Stimulated activated CD4-positive, alpha-beta T cell treated with anti-CD3 and anti-CD28 coated beads, Interleukin-1b, Interleukin-23, amount 100 ng/mL, for 24 hours (primary cell): ENCODE measurements at places on chromosomes 11 and 22.

GRCh38 chr11:105884436-105884835 is 137.6 kb downstream of the MSANTD4 start:
- DNase-seq = no peak

DNA sequence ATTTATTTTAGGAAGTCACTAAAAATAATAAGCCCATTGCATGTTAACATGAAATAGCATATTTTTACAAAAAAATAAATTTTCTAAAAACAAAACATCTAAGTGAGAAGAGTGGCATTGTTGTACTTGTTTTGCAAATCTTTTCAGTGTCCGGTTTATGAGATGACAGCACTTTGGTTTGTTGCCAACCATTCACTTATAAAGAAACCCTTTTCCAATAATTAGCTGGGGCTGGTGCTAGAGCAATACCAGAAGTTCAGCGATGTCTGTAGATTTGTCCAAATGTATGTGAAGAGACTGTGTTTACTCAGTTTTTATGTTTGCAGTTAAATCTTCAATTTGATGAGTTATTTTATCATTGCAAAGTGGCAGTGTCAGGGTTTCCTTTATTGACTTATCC is 22.1 kb upstream of the KRTAP5-7 start:
- no peak for DNase-seq

- DNase-seq = no peak
Measured at GRCh38 chr22:23649071-23649501, 17.0 kb upstream of the DRICH1 start.

DNA sequence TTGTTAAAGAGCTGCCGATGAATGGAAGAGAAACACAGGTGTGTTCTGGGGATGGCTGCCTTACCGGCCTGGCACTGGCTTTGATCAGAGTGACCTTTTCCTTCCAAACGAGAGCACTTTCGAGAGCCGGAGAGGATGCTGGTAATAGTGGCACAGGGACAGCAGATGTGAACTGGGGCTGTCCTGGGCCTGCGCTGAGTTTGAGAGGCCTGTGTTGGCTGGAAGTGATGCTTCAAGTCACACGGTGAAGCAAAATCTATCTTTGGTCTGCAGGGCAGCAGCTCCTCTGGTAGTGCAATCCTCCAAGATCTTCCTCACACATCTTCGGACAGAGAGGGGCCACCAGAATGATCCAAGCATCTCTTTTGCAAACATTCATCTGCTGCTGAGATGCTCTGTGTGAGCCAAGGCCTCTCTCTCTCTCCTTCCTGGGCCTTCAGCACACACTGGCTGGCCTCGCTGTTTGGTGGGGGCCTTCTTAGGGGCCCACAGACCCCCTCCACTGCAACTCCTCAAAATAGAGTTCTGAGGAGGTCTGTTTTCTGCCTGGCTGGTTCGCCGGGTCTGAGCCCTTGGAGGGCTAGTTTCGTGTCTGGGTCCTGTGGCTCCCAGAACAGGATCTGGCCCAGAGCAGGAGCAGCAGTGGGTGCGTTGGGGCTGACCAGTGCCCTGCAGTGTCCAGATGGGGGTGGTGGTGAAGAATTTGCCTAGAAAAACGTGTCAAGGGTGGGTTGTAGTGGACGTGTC is 6.4 kb downstream of the MPPED1 start:
- no peak for DNase-seq

DNA sequence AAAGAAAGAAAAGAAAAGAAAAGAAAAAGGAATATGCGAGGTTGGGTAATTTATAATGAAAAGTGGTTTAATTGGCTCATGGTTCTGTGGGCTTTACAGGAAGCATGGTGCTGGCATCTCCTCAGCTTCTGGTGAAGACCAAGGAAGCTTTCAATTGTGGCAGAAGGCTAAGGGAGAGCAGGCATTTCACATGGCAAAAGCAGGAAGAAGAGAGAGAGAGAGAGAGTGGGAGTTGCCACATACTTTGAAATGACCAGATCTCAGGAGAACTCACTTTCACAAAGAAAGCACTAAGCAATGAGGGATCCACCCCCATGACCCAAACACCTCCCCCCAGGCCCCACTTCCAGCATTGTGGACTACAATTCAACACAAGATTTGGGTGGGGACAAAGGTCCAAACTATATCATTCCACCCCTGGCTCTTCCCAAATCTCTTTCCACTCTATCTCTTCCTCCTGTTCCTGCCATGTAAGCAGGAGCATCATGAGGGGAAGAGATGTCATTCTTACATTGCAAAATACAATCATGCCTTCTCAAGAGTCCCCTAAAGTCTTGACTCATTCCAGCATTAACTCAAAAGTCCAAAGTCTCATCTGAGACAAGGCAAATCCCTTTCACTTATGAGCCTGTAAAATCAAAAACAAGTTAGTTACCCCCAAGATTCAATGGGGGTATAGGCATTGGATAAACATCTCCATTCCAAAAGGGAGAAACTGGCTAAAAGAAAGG is 38.9 kb downstream of the LINC01488 start:
- no peak for DNase-seq

GRCh38 chr11:95592471-95592870 is 197.1 kb downstream of the FAM76B start:
- no peak for DNase-seq

- DNase-seq = no peak
Measured at GRCh38 chr11:130528298-130529261, 80.1 kb downstream of the ADAMTS15 start.

DNA sequence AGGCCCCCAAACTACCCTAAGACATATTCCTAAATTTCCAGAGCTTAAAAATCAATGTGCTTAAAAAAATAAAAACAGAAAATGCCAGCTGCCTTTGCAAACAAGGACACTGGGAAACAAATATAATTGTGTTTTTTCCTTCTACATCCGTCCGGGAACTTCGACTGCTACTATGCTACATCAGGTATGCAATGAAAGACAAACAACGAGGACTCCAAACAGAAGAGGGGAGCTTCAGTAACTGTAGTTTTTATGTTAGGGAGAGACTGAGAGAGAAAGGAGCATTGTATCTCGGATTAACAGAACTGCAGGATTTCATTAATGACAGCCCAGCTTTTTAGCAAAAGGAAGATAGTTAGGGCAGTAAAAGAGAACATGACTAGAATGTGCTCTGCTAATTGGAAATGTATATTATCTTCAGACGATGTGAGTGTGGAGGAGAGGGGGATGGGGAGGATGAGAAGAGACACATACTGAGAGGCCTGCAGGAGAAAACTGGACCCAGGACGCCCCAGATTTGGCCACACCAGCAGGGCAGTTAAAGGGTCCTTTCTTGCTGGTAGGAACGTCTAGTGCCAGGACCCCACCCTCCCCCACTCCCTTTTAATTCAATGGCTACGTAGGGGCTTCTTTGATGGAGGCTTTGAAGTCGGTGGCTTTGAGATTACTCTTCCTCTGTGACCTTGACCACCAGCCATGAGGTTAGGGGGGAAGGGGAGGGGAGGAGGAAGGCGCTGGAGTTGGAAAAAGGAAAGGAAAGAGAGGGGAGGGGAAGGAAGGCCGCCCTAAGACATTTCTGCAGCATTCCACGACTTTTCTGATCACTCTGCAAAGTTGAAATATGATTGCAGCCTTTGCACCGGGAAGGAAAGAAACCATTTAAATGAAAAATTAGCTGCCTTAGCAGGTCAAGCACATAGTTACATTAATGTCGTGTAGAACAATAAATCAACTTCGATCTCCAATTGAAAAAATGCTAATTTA is 187.1 kb downstream of the BLID start:
- no peak for DNase-seq

DNA sequence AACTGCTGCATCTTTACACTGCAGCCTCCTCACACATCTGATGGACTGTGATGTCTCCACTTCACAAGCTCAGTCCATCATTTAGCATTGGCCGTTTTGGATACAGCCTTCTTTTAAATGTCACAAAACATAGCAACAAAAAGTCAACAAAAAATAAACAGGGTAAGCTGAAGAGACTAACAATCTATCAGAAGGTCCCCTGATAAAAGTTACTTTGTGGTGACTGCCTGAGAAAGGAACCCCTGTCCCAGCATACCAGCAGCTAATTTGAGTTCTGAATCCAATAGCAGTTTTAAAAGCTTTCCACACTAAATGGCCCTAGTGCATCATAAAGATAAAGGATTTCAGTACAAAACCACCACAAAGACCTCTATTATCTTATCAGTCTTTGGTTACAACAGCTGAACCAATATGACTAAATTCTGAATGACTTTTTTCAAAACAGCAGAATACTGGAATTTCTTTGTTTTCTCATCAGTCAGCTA is 162.4 kb downstream of the SOX6 start:
- no peak for DNase-seq

- no peak for DNase-seq
Measured at GRCh38 chr11:118913411-118914125, 12.2 kb downstream of the BCL9L start.

GRCh38 chr11:19524171-19524671 is 188.4 kb upstream of the NAV2 start:
- no peak for DNase-seq

DNA sequence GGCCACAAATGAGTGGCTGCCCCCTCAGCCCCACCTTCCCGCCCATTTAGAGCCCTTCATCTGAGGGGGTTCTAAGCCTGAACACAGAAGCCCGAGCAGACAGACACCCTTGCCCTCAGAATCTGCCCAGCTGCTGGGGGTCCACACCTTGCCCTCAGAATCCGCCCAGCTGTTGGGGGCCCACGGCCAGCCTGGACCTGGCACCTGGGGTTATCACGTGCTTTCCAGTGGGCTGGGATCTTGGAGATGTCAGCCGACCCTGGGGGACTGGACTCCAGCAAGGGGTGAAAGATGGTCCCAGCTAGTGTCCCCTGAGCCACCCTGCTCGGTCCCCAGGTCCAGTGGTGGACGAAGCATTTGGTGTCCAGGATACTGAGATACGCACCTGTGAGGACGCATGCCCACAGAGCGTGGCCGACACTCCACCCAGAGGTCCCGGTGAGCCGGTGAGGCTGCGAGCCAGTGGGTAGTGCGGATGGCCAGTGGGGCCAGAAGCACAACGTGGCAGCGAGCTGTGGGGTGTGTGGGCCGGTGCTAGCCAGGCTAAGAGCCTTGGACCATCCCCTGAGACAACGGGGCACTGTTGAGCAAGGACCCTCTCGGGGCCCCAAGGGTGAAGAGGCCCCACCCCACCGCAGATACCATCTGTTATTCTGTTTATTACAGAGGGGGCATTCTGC is 3.1 kb upstream of the CTSD start:
- DNase-seq = no peak

DNA sequence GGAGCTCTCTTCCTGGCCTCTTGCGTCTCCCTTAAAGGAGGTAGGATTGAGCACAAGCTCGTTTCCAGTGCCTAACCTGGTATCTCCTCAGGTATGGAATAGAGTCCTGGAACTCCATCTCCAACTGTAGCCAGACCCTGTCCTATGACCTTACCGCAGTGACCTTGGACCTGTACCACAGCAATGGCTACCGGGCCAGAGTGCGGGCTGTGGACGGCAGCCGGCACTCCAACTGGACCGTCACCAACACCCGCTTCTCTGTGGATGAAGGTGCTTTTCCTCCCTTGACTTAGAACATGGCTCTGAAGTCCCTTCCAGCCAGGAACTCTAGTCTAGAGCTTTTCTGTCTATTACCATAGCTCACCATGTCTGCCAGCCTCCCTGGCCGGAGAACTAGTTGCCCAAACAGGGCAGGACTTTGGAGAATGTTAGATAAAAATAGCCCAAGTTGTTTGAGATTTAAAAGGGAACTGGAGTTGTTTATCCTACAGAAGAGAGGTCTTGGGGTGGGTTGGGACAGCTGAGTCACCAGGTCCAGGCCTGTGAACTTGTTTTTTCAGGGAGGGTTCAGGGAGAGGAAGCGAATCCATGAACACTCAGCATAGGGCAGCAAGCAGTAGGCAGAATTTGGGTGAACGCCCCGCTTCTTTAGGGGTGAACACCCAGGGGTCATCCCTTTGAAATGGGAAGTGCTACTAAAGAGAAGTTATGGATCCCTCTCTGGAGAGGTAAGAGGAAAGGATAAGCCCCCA is 3.3 kb downstream of the IL10RA start:
- DNase-seq = no peak

- DNase-seq = peak; percentile 85
Measured at GRCh38 chr11:46242952-46243795, 34.3 kb upstream of the CREB3L1 start.

GRCh38 chr11:87493516-87493915 is 455.8 kb downstream of the TMEM135 start:
- no peak for DNase-seq

DNA sequence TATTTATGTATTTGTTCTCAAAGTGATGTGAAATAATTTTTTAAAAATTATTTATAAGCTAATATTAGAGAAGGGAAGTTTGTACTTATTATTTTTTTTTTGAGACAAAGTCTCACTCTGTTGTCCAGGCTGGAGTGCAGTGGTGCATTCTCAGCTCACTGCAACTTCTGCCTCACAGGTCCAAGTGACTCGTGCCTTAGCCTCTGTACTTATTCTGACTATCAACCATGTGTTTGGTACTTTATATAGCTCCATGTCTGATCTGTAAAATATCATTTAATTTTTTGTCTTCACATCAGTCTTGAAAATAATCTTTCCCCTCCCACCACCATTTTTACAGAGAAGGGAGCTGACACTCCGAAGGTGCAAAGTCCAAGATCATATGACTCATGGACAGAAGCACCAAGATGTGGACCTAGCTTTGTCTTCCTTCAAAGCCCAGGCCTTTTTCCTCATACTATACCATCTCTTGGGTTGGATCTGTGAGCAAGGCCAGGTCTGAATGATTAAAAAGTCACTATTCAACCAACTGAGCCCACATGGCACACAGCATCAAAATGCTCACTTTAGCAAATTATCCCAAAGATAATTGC is 32.4 kb upstream of the EED start:
- no peak for DNase-seq

- no peak for DNase-seq
Measured at GRCh38 chr22:46914916-46915894, 152.8 kb downstream of the TBC1D22A start.

DNA sequence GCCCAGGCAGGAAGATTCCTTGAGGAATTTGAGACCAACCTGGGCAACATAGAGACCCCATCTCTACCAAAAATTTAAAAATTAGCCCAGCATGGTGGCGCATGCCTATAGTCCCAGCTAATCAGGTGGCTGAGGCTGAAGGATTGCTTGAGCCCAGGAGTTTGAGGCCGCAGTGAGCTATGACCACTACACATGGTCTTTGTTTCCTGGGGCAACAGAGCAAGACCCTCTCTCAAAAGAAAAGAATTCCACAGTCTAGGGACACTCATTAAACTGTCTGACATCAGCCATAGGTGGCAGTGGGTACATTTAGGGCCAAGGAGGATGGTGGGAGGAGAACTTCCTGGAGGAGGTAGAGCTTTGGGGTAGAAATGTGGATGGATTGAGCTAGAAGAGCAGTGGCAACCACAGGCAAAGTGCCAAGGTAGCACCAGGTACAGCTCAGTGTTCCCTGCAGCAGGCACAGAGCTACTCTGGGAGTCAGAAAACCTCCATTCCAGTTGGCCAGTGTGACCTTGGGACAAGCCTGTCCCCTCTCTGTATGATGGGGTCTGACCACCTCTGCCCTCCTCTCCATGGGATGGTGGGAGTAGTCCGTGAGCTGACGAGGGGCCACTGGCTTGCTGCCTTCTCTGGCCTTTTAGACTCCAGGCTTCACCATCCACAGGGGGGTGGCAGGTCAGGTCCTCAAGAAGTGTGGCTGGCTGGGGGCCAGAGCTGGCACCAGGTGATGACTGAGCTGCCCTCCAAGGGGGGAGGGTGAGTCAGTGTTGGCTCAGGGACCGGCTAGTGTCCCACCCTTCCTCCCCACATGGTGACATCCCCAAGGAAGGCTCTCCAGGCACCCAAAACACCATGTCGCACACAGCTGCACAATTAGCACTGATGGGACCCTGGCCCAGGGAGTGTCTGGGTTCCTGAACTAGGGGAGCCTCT is 3.7 kb upstream of the CLCF1 start:
- no peak for DNase-seq
